ENCODE measurements at places on chromosomes 13 and 19. TPM values are rescaled to one million over a fixed set of nuclear protein-coding genes. Genes with fewer than 3 reads are reported as not detected.

GRCh38 chr19:6216996-6217751, 62.6 kb downstream of the MLLT1 start:
- H3K4me1 ChIP-seq = no peaks in the 10 kb centered on the region
- DNase-seq = no peak
- no peaks in the 10 kb centered on the region for H3K27me3 ChIP-seq
- no peak overlapping the region for H3K4me3 ChIP-seq

- H3K27me3 ChIP-seq = peaks cover 7% of the 10 kb centered on the region
- no peak for DNase-seq
- H3K4me1 ChIP-seq = peaks cover under 1% of the 10 kb centered on the region
These were observed 65.1 kb upstream of the ARHGEF7 start for GRCh38 chr13:111049791-111050538.

DNA sequence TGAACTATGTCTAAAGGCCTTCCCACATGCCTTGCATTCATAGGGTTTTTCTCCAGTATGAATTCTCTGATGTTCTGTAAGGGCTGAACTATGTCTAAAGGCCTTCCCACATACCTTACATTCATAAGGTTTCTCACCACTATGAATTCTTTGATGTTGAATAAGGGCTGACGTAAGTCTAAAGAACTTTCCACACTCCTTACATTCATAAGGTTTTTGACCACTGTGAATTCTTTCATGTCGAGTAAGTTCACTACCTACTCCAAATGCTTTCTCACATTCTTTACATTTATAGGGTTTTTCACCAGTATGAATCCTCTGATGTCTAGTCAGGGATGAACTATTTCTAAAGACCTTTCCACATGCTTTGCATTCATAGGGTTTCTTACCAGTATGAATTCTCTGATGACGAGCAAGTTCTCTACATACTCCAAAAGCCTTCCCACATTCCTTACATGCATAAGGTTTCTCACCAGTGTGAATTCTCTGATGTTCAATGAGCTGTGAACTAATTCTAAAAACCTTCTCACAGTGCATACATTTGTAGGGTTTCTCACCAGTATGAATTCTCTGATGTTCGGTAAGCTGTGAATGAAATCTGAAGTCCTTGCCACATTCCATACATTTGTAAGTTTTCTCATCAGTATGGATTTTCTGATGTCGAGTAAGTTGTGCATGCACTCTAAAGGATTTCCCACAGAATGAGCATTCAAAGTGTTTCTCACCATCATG, 19.1 kb upstream of the ZNF260 start:
- H3K36me3 ChIP-seq = peaks cover 95% of the 10 kb centered on the region
- DNase-seq = no peak
- H3K4me1 ChIP-seq = no peaks in the 10 kb centered on the region
- H3K27me3 ChIP-seq = no peaks in the 10 kb centered on the region

GRCh38 chr19:4694211-4694987, 24.3 kb upstream of the MYDGF start:
- no peaks in the 10 kb centered on the region for H3K27me3 ChIP-seq
- DNase-seq = no peak
- H3K36me3 ChIP-seq = peaks cover 22% of the 10 kb centered on the region
- no peak overlapping the region for H3K4me3 ChIP-seq

DNA sequence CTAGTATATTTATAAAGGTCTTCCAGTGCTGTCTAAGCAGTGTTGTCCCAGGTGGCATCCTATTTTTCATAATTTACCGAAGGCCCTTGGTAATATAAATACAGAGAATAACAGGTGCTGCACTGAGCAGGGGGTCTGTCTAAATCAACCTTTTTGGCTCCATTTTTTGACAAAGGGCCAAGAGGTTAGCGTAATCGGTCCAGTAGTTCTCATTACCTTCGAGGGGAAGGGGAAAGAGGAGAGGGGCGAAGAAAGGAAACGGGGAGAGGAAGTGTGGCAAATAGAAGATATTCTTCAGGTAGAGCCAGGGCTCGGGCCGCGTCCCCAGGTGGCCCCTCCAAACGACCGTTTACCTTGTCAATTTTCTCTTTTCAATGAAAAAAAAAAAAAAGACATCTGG, 749 bp upstream of the PAN3 start:
- H3K4me3 ChIP-seq = peak overlapping the region; percentile 82
- peaks cover 5% of the 10 kb centered on the region for H3K36me3 ChIP-seq
- peak overlapping the region; percentile 97 for H3K27ac ChIP-seq
- DNase-seq = no peak

GRCh38 chr19:50838239-50838638, 4.9 kb upstream of the KLK15 start:
- no peak overlapping the region for H3K4me3 ChIP-seq
- H3K4me1 ChIP-seq = peaks cover 10% of the 10 kb centered on the region
- no peak for DNase-seq
- peaks cover 51% of the 10 kb centered on the region for H3K27me3 ChIP-seq

- H3K4me1 ChIP-seq = peaks cover 3% of the 10 kb centered on the region
- no peak for DNase-seq
- no peak overlapping the region for H3K27ac ChIP-seq
- no peaks in the 10 kb centered on the region for H3K36me3 ChIP-seq
- no peak overlapping the region for H3K4me3 ChIP-seq
These were observed 7.6 kb downstream of the F7 start for GRCh38 chr13:113112893-113113845.

- no peak overlapping the region for H3K4me3 ChIP-seq
- no peak for DNase-seq
- no peaks in the 10 kb centered on the region for H3K4me1 ChIP-seq
- no peaks in the 10 kb centered on the region for H3K36me3 ChIP-seq
These were observed 51.5 kb upstream of the FAM216B start for GRCh38 chr13:42729857-42730402.

- H3K27me3 ChIP-seq = peaks cover 75% of the 10 kb centered on the region
- DNase-seq = no peak
- H3K4me3 ChIP-seq = no peak overlapping the region
- no peak overlapping the region for H3K27ac ChIP-seq
- H3K4me1 ChIP-seq = no peaks in the 10 kb centered on the region
These were observed 37.6 kb upstream of the IGFL1 start for GRCh38 chr19:46191972-46192371.

- H3K27me3 ChIP-seq = peaks cover 5% of the 10 kb centered on the region
- no peaks in the 10 kb centered on the region for H3K36me3 ChIP-seq
- no peaks in the 10 kb centered on the region for H3K4me1 ChIP-seq
- no peak for DNase-seq
These were observed 455.4 kb upstream of the TSHZ3 start for GRCh38 chr19:31804668-31805067.

DNA sequence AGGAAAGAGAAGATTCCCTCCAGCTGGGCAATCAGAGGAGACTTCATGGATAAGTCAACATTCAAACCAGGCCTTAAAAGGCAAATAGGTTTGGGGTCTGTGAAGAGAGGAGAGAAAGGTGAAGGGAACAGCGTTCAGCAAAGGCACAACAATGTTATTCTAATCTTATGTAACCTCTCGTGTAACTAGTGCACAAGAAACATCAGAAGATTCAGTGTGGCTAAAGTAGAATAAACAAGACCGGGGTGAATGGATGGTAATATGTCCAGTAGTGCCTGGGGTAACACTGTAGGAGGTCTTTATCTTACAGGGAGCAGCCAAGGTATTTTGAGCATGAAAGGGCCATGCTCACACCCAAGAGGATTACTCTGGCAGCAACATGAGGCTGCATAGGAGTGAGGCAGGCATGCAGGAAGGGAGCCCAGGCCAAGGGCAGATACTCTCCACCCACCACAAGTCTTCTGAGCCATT, 24.1 kb downstream of the LHFPL6 start:
- no peaks in the 10 kb centered on the region for H3K27me3 ChIP-seq
- no peak overlapping the region for H3K4me3 ChIP-seq
- no peaks in the 10 kb centered on the region for H3K36me3 ChIP-seq
- H3K27ac ChIP-seq = no peak overlapping the region

GRCh38 chr19:18208098-18208951, 4.5 kb upstream of the RAB3A start:
- DNase-seq = peak; percentile 56
- H3K4me1 ChIP-seq = peaks cover 9% of the 10 kb centered on the region
- H3K4me3 ChIP-seq = no peak overlapping the region
- H3K27ac ChIP-seq = no peak overlapping the region
- peaks cover 16% of the 10 kb centered on the region for H3K27me3 ChIP-seq

GRCh38 chr13:43044720-43045301, 21.4 kb downstream of the DNAJC15 start:
- no peak overlapping the region for H3K4me3 ChIP-seq
- H3K36me3 ChIP-seq = peaks cover 29% of the 10 kb centered on the region
- DNase-seq = no peak
- H3K4me1 ChIP-seq = peaks cover 59% of the 10 kb centered on the region
- H3K27ac ChIP-seq = peak overlapping the region; percentile 73

DNA sequence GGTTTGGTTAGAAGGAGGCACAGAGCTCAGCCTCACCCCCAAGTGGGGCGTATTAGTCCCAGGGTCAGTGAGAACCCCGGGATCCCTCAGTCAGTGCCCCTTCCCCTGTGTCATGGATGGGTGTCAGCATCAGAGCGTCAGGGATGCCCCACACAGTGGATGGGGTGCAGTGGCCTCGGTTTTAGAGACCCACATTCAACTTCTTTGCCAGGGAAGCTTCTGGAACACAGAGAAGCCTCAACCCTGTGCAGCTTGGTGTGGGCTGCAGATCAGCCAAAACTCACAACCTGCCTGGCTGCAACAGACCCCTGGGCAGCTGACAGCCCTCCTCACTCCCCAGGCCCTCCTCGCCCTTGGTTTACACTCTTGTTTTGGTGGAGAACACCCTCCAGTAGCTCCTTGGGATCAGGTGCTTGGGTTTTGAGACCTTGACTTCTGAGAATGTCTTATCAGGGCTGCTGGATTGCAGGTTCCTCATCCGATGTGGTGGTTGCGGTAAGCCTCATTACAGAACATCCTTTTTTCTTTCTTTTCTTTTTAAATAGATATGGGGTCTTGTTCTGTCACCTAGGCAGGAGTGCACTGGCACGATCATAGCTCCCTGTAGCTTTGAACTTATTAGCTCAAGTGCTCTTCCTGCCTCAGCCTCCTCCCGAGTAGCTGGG, 11.0 kb downstream of the ZNF333 start:
- H3K27ac ChIP-seq = no peak overlapping the region
- no peak for DNase-seq
- H3K36me3 ChIP-seq = peaks cover 52% of the 10 kb centered on the region
- no peaks in the 10 kb centered on the region for H3K27me3 ChIP-seq
- H3K4me1 ChIP-seq = no peaks in the 10 kb centered on the region
- no peak overlapping the region for H3K4me3 ChIP-seq

GRCh38 chr13:57409121-57409520, 222.4 kb upstream of the PCDH17 start:
- H3K4me1 ChIP-seq = no peaks in the 10 kb centered on the region
- no peaks in the 10 kb centered on the region for H3K36me3 ChIP-seq
- no peak for DNase-seq

- H3K36me3 ChIP-seq = no peaks in the 10 kb centered on the region
- no peak overlapping the region for H3K27ac ChIP-seq
- no peak overlapping the region for H3K4me3 ChIP-seq
- H3K4me1 ChIP-seq = no peaks in the 10 kb centered on the region
- DNase-seq = no peak
These were observed 408.9 kb downstream of the ZNF536 start for GRCh38 chr19:30781047-30781446.

- H3K27ac ChIP-seq = no peak overlapping the region
- no peak overlapping the region for H3K4me3 ChIP-seq
- no peaks in the 10 kb centered on the region for H3K27me3 ChIP-seq
- DNase-seq = no peak
These were observed 82.3 kb downstream of the TDRD3 start for GRCh38 chr13:60479273-60479672.

- H3K4me3 ChIP-seq = no peak overlapping the region
- H3K36me3 ChIP-seq = no peaks in the 10 kb centered on the region
- DNase-seq = no peak
- H3K27ac ChIP-seq = no peak overlapping the region
These were observed 8.1 kb upstream of the ATG4D start for GRCh38 chr19:10535613-10536012.

DNA sequence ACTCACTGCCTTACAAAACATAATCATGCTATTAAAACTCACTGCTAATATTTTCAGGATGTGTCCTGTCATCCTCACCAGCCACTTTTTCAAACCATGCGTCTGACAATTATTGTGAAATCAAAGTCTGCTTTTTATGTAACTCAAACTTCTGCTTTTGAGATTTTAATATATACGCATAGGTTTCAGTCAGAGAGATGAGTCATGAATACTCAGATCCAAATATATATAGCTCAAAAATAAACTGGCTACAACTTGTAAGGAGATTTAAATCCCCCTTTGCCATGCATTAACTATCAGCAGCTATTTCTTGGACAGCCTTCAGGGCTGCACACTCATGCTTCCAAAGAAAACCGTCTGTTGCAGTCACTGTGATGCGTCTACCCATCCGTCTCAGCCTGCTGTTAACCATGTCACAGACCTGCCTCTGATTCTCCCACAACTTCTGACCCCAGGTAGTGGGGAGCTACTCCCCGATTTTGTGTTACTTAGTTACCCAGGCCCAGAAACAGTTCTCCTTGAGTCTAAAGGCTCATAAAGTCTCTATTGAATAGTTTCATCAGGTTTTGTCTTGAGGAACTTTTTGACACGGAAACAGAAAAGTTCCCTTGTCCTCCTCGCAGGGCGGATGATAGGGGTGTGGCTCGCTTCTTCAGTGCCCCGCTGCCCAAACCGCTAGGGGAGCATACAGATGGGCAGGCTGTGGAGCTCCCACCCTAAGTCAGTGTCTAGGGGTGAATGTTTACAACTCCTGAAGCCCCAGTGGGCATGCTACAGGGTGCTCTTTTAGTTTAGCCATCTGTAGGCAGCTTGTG, 33.8 kb upstream of the SGCG start:
- no peaks in the 10 kb centered on the region for H3K36me3 ChIP-seq
- no peak overlapping the region for H3K4me3 ChIP-seq
- no peak overlapping the region for H3K27ac ChIP-seq
- no peak for DNase-seq

DNA sequence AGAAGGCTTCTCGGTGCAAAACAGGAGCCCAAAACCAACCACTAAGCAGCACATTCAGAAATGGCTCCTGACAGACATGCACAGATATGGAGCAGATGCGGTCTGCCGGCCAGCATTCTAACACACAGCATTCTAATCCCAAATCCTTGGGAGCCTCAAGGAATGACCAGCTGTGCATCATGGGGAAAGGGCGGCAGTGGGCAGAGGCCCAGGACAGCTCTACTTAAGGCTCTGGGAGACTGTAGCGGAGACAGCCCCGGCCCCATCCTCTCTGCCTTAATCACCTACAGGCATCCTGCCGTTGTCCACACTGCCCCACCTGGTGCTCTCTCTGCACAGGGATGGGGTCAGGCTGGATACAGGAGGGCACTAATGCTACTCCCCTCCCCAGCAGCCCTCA, 1016.0 kb downstream of the UQCRFS1 start:
- no peak for DNase-seq
- no peak overlapping the region for H3K27ac ChIP-seq
- H3K27me3 ChIP-seq = no peaks in the 10 kb centered on the region
- H3K4me3 ChIP-seq = no peak overlapping the region
- no peaks in the 10 kb centered on the region for H3K36me3 ChIP-seq

- no peaks in the 10 kb centered on the region for H3K4me1 ChIP-seq
- H3K27ac ChIP-seq = no peak overlapping the region
- no peaks in the 10 kb centered on the region for H3K27me3 ChIP-seq
- no peaks in the 10 kb centered on the region for H3K36me3 ChIP-seq
- H3K4me3 ChIP-seq = no peak overlapping the region
These were observed 103.4 kb upstream of the POSTN start for GRCh38 chr13:37701972-37702371.

OR7C1 gene
- total RNA-seq = not detected

MAP2K7 gene
- total RNA-seq = 32.4 TPM

IL17D gene
- total RNA-seq = 0.88 TPM

SAMD1 gene
- total RNA-seq = 66.7 TPM

OR10H1 gene
- total RNA-seq = not detected

PRMT1 gene
- total RNA-seq = 547 TPM

ZNF723 gene
- total RNA-seq = 0.14 TPM

DACT3 gene
- total RNA-seq = 3.9 TPM

EFNA2 gene
- total RNA-seq = not detected

RXFP2 gene
- not detected for total RNA-seq

SUPT20H gene
- 53.5 TPM for total RNA-seq

TARM1 gene
- not detected for total RNA-seq
